ENCODE measurements at places on chromosomes 5 and 9.

DNA sequence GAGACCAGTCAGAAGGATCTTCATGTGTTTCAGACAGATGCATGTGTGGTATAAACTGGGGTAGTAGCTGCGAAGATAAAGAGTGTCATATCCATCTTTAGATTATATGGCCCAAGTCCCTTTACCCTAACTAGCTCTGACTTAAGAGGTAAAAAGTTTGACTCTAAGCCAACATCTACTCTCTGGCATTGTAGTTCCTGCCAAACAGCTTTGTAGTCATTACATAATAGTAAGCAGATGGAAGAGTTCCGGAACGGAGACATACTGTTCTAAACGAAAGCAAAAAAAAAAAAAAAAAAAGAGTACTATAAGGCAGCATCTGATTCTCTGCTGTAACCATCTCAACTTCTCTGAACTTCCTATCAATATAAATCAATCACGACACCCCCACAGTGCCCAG lies 48.8 kb downstream of the CEMIP2 start:
- DNase-seq: no peak

GRCh38 chr9:121612511-121612998 lies 38.9 kb upstream of the DAB2IP start:
- no peak for DNase-seq

- DNase-seq: no peak
These were observed 8.7 kb downstream of the SNCB start for GRCh38 chr5:176621661-176622079.

DNA sequence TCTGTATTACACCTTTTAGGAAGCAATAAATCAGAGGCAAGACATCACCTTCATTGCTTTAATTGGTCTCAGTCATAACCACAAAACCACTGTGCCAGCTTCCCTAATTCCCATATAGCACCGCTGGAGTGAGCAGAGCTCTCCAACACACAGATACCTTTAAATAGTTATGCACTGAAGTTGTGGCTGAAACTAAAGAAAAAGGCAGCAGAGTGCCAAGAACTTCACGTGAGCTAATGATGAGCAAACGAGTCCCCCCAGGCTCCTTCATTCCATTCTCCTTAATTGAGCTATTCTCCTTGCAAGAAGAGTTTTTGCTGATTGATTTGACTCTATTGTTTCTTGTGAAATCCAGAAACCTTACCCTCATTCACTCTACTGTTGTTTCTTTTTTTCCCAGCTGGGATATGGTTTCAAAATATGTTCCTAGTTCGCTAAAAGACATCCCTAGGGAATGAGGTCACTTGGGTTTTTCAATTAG lies 501.5 kb downstream of the SPATA31D1 start:
- no peak for DNase-seq

GRCh38 chr9:37192803-37193202 lies 72.4 kb downstream of the ZCCHC7 start:
- no peak for DNase-seq

DNA sequence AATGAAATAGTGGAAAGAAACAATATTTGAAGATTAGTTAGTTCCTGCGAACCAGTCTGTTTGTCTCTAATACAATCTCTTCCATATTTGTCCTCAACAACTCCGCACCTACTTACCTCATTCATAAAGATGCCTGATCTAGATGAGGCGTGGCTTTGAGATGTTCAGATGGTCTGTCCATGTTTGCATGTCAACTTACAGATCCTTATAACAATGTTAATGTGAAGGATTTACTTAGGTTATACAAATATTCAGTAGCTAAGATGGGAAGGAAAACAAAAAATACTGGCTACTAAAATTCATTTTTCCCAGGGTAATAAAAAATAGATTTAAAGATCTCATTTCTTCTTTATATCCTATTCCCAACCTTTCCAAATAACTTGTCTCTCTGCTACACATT lies 8.3 kb downstream of the CDC14B start:
- DNase-seq: no peak

DNA sequence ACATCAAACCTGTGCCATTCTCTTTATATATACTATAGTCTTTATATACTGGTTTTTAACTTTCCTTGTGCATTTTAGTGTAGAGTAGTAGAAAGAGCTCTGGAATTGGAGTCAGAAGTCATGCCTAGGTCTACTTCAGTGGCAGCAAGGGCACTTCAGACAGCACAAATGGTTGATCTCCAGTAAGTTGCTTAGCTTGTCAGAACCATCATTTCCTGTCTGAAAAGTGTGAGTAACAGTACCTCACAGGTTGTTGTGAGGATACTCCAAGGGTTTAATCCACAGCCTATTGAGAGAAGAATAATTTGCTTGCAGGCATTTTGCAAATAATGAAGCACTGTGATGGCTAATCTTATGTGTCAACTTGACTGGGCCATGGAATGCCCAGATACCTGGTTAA lies 95.8 kb upstream of the NR4A3 start:
- peak; percentile 7 for DNase-seq

- DNase-seq: no peak
These were observed 115.3 kb downstream of the ROR2 start for GRCh38 chr9:91834740-91835139.

All from CD4-positive, alpha-beta T cell treated with Interferon alpha-2 for 1 hour (primary cell).